ENCODE measurements at places on chromosomes 1 and 21.

GRCh38 chr21:35885942-35886541 is 174.3 kb downstream of the SETD4 start:
- DNase-seq = no peak

DNA sequence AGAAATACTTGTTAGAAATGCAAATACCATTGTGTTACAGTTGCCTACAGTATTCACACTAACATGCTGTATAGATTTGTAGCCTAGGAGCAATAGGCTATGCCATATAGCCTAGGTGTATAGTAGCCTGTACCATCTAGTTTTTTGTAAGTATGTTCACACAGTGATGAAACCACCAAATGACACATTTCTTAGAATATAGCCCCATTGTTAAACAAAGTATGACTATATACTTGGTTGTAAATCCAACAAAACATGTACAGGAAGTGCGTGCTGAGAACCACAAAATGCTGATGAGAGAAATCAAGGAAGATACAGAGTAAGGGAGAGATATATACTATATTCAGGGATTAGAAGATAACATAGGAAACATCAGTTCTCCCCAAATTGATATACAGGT is 92.2 kb downstream of the POU2F1 start:
- no peak for DNase-seq

- no peak for DNase-seq
Measured at GRCh38 chr1:17168091-17168876, 36.6 kb upstream of the PADI1 start.

DNA sequence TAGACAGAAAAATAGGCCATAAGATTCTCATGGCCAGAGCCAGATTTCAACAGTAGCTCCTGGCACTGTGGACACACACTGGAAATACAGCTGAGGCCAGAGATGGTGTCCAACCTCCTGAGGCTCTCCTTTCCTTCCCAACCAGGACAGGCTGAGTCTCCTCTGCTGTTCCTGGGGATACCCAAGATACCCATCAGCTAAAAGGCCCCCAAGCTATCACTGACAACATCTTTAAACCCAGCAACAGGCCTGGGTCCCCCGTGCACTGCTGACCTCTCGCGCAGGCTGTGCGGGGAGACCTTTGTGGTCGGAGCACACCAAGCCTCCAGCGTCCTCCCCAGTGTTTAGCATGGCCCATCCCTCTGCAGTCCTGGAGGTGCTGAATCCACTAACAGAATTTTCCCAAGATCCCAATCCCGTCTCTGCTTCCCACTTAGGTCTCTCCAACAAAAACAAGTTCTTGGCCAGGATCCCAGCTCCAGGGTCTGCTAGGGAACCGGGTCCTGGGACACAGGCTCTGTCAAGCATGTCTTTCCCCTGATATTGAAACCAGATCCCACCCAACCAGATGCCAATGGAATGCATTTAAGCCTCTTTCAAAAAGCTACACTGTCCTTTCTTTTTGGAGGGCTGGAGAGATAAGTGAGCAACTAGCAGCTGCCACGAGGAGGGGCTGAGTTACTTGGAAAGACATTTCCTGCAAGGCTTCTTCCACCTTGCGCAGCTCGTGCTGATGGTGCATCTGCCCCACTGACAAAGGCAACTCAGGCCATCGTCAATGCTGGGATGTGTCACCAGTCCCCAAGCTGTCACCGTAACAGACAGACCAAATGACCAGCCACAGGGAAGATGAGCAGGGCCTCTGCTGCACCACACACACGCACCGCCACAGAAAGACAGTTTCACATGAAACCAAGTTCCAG is 73.2 kb downstream of the BCAR3 start:
- no peak for DNase-seq
